GM19239 (cell line): ENCODE measurements at places on chromosomes 6 and 20.

DNA sequence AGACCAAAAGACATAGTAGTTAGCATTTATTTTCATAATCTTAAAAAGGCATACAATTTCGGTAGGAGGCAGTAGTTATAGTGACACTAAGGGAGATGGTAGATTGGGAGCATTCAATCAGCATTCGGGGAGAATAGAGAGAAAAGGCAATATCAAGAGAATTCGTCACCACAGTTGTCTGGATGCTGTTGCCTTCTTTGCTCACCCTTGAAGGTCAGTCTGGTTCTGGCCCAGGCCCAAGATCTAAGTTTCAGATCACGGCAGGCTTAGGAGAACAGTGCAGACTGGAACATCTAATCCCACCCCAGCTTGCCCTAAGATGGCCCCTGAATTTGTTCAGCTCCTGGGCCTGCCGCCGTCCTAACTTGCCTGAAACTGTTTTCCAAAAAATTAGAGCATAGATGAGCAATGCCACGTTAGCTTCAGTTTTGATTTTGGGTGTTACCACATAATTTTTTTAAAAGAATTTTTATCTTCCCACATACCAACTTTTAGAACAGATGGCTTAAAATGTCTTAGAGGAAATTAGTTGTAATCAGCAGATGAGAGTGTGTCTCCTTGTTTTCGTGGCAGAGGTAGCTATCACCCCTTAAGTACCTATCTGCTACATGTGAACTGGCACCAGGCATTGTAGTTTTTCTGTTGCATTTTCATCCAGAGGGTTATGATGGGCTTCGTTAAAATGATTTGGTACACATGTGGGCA, 8.3 kb upstream of the CEP85L start:
- no peak for DNase-seq

DNA sequence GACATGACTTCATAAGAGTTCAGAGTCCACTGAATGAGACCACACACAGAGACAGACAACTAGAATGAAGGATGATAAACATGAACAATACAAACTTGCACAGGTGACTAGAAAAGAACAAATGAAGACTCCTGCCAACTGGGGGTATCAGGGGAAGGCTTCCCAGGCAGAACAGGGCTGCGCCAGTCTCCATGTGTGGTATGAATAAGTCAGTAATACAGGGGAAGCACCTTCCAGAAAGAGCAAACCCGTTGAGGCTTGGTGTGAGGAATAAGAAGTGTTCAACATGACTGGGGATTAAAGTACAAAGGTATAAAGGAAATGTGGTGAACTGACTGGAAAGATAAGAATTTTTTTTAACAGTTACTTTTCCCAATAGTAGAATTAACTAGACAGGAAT, 3.7 kb upstream of the SLC17A2 start:
- no peak for DNase-seq

- no peak for DNase-seq
These were observed at the start of gene CCDC170 for GRCh38 chr6:151493804-151494234. TSS of gene CCDC170 (plus strand) at chr6:151494017. CDS start at chr6:151494129, 112 bp downstream.

DNA sequence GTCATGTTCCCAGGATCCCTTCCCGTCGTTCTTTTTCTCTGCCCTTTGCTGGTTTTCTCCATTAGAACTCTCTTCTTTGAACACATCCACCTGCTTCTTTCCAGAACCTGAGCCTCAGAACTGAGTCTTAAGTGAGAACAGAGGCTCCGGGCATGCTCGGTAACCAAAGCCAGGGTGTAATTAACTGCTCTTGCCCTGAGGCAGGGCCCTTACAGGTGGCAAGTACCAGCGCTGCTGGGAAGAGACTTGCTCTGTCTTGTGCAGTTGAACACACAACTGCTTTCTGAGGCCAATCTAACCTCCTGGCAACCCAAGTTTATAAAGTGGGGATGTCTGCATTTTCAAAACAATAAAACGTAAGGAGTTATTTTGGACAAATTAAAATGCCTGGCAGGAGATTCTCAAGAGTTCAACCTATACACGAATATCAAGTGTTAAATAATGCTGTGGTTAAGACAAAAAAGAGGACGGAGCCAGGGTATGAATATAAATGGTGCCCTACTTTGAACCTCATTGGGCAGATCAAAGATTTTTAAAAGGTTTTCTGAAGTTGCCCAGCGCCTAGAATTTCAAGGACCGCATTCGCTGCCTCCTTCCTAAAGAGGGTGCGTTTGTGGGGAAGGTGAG, 12.4 kb upstream of the DEK start:
- no peak for DNase-seq

DNA sequence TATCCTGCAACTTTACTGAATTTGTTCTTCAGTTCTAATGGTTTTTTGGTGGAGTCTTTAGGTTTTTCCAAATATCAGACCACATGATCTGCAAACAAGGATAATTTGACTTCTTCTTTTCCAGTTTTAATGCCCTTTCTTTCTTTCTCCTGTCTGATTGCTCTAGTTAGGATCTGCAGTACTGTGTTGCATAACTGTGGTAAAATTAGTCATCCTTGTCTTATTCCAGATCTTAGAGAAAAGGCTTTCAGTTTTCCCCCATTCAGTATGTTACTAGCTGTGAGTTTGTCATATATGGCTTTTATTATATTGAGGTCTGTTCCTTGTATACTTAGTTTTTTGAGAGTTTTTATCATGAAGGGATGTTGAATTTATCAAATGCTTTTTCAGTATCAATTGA, 4.3 kb downstream of the MICA start:
- DNase-seq = no peak

GRCh38 chr6:152244998-152245630, 392.0 kb downstream of the SYNE1 start:
- DNase-seq = no peak

DNA sequence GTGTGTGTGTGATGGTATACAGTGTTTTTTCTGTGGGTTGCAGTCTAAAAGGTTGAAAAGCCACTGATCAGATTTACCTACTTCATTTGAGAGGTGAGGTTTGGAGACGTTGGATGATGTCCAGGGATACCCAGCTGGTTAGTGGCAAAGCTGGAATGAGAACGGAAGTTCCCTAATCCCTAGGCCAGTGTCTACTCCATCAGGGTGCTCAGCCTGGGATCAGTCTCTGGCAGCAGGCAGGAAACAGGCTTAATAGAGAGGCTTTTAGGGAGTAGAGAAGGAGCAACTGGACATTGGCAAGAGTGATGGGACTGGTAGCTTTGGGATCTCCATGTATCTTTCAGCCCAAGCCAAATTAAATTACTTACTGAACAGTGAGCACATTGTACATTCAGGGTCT, 80.7 kb downstream of the C6orf52 start:
- DNase-seq = no peak

GRCh38 chr6:142738035-142738396, 207.0 kb downstream of the HIVEP2 start:
- DNase-seq = no peak

GRCh38 chr6:78844899-78845298, 22.5 kb upstream of the IRAK1BP1 start:
- no peak for DNase-seq

GRCh38 chr6:43706788-43707187, 19.2 kb upstream of the MRPS18A start:
- DNase-seq = no peak

DNA sequence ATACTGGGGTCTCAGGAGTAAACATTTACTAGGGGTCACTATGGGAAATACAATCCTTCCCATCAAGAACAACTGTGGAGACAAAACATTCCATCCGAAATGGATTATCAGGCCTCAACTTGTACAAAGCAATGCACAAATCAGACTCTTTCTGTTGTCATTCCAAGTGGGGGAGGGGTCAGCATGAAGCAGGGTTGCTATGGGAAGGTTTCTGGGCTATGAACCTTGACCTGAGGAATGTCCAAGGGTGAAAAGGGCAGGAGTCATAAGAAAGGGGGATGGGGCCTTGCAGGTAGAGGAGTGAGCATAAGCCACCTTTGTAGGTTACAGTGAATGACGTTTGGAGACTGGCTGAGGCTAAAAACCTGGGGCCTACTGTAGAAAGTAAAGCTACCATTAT, 3.1 kb downstream of the METTL24 start:
- no peak for DNase-seq

DNA sequence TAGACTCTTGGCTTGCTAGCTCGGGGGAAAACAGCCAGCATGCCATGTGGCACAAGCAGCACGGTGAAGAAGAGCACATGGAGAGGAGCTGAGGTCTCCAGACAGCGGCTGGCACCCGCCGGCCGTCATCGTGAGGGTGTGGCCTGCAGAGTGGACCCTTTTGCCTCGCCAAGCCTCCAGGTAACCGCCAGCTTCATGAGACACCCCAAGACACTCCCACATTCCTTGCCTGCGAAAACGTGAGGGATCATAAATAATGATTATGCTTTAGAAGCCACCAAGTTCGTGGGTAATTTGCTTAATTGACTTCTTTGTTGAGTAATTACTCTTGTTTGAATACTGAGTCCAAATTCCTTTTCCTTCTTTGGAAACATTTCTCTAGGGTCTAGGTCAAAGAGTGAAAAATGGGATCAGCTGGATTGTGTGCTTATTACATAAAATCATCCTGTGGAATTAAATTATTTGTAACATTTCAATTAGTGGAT, 23.2 kb downstream of the FAM50B start:
- DNase-seq = no peak

- no peak for DNase-seq
These were observed 13.0 kb downstream of the ZNF451 start for GRCh38 chr6:57102976-57103375.

DNA sequence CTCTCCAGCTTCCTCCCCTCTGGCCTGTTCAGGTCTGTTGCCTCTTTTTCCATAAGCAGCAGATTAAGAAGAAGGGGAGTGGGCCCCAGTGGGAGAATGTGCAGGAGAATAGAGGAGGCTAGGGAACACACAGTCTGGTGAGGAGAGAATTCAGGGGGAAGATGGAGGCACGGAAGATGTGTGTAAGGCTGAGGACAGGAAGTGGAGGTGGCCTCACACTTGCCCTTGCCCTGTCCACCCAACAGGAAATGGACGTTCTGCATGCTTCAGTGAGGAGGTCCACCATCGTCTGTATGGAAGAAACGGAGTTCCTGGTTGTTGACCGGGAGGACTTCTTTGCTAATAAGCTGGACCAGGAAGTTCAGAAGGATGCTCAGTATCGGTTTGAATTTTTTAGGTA, 16.0 kb downstream of the CNBD2 start:
- no peak for DNase-seq

GRCh38 chr6:64083261-64083660, 447.7 kb downstream of the PHF3 start:
- no peak for DNase-seq

GRCh38 chr6:39804466-39805065, 12.4 kb downstream of the DAAM2 start:
- no peak for DNase-seq

DNA sequence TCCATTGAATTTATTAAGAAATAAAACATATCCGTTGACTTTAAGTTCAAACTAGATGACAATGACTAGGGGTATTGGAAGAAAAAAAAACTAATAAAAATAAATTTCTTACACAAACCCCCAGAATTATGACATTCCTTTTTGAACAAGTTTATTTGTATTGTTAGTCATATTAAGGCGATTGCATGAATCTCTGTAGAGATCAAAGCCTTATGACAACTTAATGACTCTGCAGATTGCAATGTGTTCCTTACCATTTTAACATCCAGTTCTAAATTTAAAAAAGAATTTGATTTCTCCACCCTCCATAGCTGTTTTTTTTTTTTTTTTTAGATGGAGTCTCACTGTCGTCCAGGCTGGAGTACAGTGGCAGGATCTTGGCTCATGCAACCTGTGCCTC, 189.8 kb upstream of the CEP162 start:
- DNase-seq = no peak
